ENCODE measurements at places on chromosomes 12 and 14.

DNA sequence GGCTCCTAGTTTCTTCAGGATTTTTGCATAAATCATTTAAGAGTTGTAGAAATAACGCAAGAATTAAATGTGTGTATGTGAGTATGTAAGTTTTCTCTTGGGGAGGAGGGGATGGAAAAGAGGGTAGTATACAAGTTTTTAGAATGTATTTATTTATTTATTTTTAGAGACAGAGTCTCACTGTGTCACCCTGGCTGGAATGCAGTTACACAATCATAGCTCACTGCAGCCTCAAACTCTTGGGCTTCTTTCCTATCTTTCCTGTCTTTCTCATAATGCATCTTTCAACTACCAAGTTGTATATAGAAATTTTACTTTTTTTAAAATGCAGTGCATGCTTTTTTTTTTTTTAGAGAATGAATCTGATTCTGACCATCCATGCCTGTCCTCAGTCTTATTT, 269.0 kb upstream of the GARIN2 start:
- DNase-seq, result no peak

GRCh38 chr14:53341324-53341723, 188.2 kb upstream of the DDHD1 start:
- DNase-seq, result no peak

GRCh38 chr12:95766356-95767019, 24.1 kb downstream of the NTN4 start:
- no peak for DNase-seq

- DNase-seq, result no peak
These were observed 98.4 kb downstream of the RMST start for GRCh38 chr12:97560786-97561618.

- no peak for DNase-seq
These were observed 76.3 kb downstream of the CDK17 start for GRCh38 chr12:96323906-96324305.

- DNase-seq, result no peak
These were observed 6.4 kb downstream of the EDDM3A start for GRCh38 chr14:20751963-20752562.

DNA sequence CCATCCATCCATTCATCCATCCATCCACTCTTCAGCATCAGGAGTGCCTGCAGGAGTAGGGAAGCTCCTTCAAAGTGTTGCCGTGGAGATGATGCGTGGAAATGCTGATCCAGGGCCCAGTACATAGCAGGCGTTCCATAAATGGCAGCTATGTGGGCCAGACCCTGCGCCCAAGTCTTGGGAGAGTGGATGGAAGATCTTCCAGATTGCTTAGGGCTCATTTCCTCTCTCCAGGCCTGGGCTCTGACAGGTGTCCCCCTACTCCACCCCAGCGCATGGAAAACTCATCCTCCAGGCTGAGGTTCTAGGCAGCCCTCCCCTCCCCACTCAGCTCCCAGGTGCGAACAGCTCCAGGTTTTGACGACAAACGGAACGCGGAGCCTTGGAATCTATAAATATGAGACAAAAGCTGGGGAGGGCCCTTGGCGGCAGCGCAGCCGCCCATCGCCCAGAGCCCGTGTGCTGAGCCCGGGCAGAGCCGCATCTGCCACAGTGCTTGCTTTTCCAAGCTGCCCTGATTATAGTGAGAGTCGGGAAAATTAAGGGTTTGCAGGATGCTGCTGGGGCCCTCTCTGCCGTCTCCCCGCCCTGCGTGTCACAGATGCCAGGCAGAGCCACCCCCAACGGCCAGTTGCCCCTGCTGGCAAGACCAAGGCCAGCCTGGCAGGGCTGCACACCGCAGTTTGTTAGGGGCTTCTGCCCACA, 1.6 kb downstream of the BEGAIN start:
- DNase-seq, result no peak

DNA sequence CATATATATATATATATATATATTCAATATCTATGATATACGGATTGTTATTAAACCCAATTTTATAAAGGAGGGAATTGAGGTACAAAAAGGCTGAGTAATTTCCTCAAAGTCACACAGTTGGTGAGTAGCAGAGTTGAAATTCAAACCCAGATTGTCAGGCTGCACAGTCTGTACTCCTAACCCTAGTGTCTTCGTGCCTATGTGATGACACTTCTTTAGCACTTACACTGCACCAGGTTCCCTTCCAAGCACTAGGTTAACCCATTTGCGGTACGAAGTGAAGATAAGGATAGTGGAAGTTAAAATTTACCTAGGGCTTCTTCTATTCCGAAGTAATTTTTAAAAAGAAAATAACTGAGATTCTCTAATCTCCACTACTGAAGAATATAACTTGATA, 125.1 kb upstream of the TSPAN8 start:
- no peak for DNase-seq

DNA sequence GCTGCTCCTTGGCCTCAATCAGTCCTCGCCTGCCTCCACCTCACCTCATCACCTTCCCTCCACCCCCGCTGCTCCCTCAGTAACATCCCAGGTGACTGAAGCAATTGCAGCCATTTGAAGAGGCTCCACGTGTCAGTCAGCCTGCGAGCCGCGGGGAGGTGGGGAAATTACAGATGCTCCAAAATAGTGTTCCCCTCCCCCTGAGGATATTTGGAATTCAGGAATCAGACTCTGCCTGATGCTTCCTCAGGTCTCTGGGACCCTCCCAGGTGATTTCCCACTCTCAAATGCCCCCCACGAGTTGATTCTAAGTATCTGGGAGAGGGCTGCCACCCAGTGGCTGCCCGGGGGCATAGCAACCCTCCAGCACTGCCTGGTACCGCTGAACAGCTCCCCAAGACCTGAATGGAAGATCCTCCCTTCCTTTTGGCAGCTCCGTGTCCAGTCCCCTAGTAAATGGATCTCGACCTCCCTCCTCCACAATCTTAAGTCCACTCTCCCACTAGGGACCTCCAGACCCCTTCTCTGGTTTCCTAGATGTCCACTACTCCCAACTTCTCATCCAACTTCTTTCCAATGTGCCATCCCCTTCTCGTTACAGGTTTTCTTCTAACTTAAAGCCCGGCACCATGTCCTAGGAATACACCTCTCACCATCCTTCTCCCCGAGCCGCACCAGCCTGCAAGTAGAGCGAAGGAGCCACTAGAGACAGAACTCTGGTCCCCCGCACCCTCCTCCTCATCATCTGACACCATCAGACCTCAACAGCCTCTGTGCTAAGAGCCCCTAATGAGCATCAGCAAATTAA, 1.4 kb upstream of the ASIC1 start:
- peak; percentile 58 for DNase-seq

DNA sequence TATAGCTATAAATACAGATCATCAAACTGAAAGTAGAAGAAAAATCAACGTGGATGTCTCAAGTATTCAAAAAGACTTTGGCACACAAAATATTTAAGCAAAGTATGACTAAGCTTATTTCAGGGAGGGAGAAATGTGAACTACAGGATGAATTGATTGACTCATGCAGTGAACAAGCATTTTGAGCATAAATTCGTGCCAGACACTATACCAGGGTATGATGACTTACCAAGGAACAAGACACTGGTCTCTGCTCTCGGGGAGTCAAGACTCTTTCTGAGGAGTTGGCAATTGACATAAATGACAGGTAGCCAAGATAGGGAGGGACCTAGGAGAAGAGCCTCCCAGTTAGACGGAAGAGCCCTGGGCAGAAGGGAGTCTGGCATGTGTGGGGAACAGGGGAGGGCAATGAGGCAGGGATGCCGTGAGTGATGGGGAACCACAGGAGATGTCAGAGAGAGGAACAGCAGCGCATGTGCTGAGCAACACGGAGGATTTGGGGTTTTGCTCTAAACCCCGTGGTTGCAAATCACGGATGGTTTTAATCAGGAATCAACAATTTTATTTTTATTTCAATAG, 115.2 kb downstream of the TMEM132D start:
- no peak for DNase-seq

- no peak for DNase-seq
These were observed 53.3 kb upstream of the CERS5 start for GRCh38 chr12:50220363-50220995.

- peak; percentile 48 for DNase-seq
These were observed at the start of gene ADSS1 for GRCh38 chr14:104723651-104724406. TSS of gene ADSS1 (plus strand) at chr14:104724229. CDS start at chr14:104724271, 42 bp downstream.

DNA sequence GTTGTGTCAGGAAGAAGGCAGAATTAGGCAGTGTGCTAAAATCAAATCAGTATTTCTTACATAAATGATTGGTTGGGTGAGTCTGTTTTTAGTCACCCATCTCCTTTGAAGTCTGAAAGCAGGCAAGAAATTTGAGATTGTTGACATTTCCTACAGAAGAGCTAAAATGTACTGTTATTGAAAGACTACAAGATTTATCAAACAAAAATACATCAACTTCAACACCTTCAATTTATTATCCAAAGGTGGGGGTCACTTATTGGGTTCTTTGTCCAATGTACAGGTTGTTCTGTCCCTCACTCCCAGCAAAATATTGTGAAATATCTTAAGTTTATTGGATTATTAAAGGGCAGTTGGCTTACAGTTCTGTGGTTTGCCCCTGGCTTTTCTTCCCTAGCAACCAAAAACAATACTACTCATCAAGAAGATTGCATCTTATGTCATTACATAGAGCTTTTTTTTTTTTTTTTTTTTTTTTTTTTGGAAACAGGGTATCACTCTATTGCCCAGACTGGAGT, 20.6 kb upstream of the PKP2 start:
- no peak for DNase-seq

DNA sequence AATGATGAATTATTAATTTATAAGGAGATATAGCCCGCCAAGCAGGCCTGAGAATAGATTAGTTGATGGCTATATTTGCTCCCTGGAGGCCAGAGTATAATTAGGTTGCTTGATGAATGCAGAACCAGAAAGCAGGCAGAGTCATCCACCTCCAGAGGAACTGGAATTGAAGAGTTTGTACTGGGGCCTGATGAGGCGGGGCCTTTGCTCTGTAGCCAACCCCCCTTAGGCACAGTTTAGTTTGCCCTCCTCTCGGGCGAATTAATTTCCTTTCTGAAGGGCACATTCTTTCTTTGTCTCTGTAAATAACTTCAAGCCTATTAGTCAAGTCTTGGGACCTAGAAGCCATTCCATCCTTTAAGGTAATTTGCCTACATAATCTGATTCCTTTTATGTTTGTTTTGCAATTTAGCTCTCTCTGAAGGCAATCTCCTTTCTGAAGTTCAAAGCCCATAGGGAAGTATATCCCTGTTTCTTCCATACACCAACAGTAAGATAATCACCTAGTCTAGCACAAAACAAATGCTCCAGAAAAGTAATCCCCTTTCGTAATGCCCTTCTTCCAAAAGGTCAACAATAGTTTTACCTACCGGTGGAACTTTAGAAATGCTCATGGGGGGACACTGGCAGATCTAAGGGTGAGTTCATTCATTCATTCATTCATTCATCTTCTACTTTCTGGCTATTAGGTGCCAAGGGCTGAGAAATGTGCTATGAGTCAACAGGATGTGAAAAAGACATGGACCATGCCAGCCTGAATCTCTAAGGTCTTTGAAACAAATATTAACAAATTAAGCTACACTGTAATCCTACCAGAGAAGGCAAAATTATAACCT, 84.8 kb upstream of the NUDT4 start:
- no peak for DNase-seq

- DNase-seq, result no peak
These were observed 127.8 kb downstream of the SLC38A4 start for GRCh38 chr12:46698003-46698402.

GRCh38 chr14:92486881-92487280, 26.7 kb upstream of the RIN3 start:
- DNase-seq, result no peak

DNA sequence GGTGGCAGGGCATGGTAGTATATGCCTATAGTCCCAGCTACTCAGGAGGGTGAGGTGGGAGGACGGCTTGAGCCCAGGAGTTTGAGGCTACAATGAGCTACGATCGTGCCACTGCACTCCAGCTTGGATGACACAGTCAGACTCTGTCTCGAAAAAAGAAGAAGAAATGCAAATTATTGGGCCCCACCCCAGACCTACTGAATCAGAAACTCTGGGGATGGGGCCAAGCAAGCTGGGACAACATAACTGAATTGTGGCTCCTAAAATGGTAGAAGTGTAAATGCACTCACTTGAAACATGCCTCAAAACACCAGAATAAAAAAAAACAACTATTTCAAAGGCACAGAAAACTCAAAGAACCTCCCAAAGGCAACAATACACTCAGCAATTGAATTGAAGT, 37.0 kb downstream of the CIT start:
- no peak for DNase-seq

DNA sequence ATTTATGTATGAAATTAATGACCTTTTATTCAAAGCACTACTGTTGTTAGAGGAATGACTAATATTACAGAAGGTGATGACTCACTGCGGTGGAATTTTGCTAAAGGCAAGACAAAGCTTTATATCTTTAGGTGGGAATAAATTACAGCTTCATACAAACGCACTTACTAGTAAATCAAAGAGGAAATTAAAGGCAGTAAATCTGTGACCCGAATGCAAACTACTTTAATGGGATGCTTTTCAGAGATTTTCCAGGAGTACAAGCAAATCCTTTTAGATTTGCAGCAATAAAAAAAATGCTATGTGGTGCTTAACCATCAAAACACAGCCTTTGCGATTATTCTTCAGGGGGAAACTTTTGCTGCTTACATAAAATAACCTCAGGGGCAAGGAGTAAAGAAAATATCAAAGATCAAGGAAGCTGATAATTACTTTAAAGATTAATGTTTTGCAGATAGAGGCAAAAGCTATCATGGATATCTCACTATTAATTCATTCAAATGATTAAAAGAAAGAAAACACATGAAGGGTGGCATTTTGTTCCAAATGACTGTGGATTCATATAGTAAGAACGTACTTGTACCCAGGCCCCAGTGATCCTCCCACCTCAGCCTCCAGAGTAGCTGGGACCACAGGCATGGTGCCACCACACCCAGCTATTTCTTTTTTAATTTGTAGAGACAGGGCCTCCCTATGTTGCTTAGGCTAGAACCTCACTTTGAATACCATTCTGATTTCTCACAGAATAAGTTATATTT, 98.9 kb downstream of the DENND5B start:
- DNase-seq, result no peak
